ENCODE measurements at places on chromosomes 11 and 22.

GRCh38 chr11:44005063-44005701 is 42.6 kb upstream of the ACCSL start:
- DNase-seq, result peak; percentile 2

GRCh38 chr22:44453441-44454112 is 44.5 kb downstream of the RTL6 start:
- no peak for DNase-seq

GRCh38 chr22:36921309-36922104 is 8.1 kb downstream of the CSF2RB start:
- DNase-seq, result no peak

- DNase-seq, result no peak
Observed at GRCh38 chr22:37703906-37704305, 7.1 kb downstream of the TRIOBP start.
